Right renal pelvis (tissue), 4 donors: ENCODE measurements at places on chromosomes 2 and 18. TPM values are rescaled to one million over a fixed set of nuclear protein-coding genes. Genes with fewer than 3 reads are reported as not detected.

- no peak for DNase-seq
These were observed 212.4 kb downstream of the RPIA start for GRCh38 chr2:88903749-88904353.

GRCh38 chr18:45916302-45916701 is 50.8 kb downstream of the EPG5 start:
- no peak for DNase-seq

DNA sequence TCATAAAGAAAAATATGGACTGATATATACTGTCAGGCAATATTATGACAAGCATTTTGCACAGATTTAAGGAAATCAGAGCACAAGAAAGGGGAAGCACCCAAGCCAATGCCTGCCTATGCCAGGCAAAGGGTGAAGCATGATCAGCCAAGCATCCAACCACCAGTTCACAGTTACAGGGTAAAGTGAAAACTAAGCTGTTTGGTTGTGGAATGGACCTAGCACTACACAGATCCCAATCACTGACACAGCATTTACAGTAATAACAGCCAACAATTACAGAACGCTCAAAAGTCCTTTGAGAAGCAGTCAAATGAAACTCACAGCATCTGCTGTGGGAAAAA is 90.3 kb downstream of the SP3 start:
- DNase-seq, result no peak

GRCh38 chr18:13658436-13659204 is 67.7 kb downstream of the FAM210A start:
- no peak for DNase-seq

- no peak for DNase-seq
These were observed 57.8 kb upstream of the TXNDC2 start for GRCh38 chr18:9827793-9828505.

DNA sequence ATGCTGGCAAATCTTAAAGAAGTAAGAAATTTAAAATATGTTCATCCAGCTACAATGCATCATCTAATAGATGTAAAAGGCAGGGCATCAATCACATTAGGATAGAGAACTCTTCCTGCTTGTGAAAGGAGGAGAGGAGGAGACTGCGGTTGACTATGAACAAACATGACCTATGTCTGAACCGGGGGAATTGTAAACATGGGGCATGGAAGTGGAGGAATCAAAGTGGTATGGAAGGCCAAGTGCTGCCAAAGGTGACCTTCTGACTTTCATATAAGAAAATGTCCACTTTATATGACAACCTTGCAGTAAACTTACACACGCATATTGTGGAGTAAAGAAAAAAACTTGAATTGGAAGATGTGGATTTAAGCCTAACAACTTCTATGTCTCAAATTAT is 20.0 kb upstream of the SLC8A1 start:
- DNase-seq, result no peak

- DNase-seq, result no peak
These were observed 43.8 kb downstream of the THADA start for GRCh38 chr2:43551990-43552389.

- DNase-seq, result no peak
These were observed 155.4 kb downstream of the FAM210A start for GRCh38 chr18:13570856-13571495.

DNA sequence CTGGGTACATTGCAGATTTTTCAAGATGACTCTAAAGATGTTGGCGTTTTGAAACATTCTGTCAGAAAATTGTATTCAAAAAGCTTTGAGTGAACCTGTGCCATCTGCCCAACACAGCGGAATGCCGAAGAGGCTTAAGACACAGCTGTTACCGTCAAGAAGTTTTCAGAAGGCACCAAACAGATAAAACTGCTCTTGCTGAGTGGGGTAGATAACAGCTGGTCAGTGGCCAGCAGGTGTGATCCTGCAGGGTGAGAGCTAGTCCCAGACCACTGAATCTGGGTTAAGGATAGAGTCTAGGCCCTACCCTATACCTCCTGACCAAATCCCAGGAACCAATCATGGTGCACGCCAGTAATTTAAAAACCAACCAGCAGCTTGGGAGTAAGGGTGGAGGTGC is 60.5 kb upstream of the B3GNT7 start:
- DNase-seq, result no peak

DNA sequence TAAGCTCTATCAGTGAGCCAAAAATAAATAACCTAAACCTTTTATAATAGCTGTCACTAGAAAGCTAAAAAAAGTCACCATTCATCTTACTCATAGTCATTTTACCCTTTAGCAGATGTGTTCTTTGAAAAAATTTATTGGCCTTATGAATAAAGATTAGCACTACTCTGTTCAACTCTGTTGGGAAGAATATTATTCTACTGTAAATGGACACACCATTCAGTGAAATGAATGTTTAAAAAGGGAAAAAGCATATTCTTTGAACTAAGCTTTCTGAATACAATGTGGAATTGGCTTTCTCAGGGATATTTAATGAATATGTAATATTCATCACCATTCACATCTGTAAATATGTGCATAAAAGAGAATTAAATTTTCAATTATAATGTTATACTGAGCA is 422.0 kb downstream of the CBLN2 start:
- no peak for DNase-seq

The FBXO15 gene
- polyA plus RNA-seq, result 7.1 TPM

The UGT1A4 gene
- not detected for polyA plus RNA-seq

The CHRND gene
- polyA plus RNA-seq, result 0.65 TPM

The VWC2L gene
- polyA plus RNA-seq, result 0.10 TPM
